GM03348 (cell line): ENCODE measurements at places on chromosomes 7 and 10.

DNA sequence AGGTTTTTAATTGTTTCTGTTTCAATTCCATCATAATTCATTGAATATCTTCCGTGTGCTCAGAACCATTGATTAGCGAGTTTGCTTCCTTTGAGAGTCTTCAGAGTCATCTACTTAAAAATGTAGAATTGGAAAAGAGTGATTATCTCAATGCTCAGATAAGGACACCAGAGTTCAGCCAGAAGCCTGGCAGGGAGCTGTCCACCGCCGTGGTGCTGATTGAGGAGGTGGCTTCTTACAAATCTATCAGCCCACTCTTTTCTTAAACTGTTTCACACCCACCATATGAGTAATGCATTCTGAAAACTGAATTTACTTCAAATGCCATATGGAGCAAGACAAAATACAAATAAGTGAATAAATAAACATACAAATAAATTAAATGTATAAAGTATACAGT, 79.3 kb downstream of the INSYN2A start:
- DNase-seq, result peak; percentile 68

DNA sequence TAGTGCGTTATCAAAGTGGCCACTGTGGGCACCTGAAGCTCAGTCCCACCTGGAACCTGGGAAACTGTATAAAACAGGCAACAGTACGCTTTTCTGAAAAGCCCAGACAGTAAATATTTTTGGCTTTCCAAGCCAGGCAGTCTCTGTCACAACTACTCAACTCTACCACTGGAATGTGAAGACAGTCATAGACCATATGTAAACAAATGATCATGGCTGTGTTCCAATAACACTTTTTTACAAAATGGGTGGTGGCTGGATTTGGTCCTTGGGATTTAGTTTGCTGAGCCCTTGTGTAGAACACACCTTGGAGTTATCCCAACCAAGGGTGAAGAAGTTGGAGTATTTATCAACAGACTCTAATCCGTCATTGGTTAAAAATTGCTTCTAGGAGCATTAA, 259.9 kb downstream of the SKIDA1 start:
- peak; percentile 15 for DNase-seq

GRCh38 chr7:105759670-105760550, 116.5 kb downstream of the ATXN7L1 start:
- DNase-seq, result peak; percentile 64

DNA sequence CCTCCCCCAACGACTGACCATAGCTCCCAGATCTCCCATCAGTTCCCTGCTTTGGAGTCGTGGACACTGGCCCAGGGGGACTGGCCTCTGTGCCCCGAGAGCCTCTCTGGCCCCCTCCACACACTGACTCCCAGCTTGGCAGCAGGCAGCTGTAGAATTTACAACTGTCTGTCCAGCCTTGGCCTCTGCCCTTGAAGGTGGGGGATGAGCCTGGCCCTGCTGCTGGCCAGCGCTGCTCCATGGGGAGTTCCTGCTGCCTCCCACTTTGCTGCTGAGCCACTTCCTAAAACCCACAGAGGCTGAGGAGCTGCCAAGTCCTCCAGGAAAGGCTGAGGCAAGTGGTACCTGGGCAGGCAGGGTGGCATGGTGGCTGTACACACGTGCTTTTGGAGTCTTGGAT, 147.1 kb downstream of the WDR11 start:
- no peak for DNase-seq

DNA sequence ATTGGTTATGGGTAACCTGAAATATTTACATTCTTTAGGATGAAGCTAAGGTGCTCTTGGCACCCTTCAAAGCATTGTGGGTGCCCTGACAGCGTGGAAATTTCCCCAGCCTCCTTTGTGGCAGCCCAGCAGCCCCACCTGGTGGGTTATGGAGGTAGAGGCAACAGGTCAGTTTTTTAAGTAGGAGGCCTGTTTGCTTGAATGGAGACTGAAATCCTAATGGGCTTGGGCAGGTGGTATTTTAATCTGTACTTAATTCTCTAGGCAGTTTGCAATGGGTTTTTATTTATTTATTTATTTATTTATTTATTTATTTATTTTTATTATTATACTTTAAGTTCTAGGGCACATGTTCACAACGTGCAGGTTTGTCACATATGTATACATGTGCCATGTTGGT, 139.4 kb downstream of the EPC1 start:
- peak; percentile 55 for DNase-seq

DNA sequence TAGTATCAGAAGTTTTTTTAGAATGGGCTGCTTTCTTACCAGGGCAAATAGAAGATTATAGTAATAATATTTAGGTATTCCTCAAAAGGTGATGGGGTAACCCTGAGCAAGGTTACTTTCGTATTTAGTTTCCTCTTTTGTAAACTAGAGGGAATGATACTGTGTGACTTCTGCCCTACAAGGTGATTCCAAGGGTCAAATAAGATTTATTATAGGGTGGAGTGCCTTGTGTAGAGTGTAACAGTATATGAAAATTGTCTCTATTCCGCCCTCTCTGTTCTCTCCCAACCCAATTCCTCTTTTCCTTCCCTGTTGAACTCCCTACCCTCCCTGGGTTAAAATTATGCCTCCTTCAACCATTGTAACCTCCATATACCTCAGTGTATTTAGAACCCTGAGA, 5.3 kb downstream of the SLC35G1 start:
- no peak for DNase-seq

DNA sequence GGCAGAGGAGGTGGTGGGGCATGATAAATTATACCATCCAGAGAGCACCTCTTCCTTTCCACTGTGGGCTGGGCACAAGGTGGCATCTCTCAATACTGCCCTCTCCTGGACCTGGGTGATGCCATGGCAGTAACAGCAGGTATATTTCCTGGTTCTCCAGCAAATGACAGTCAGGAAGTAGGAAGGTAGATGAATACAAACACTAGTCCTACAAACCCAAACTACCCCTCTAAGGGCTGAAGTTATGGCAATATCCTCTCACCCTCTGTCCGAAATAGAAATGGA, 1004.9 kb downstream of the KCNMA1 start:
- DNase-seq, result no peak

GRCh38 chr10:113930482-113931057, 76.1 kb downstream of the NHLRC2 start:
- no peak for DNase-seq
